ENCODE measurements at places on chromosomes 13 and 19. TPM values are rescaled to one million over a fixed set of nuclear protein-coding genes. Genes with fewer than 3 reads are reported as not detected.

Gene ZNF254
- total RNA-seq, result 12.5 TPM

Gene CGB2
- not detected for total RNA-seq

Gene NPHS1
- not detected for total RNA-seq

Gene EDNRB
- not detected for total RNA-seq

Gene ZNF556
- not detected for total RNA-seq

Gene DNMT1
- total RNA-seq, result 117 TPM

Gene NOTCH3
- total RNA-seq, result 115 TPM

Gene FAM124A
- total RNA-seq, result not detected

GRCh38 chr19:10000171-10000826 lies 10.0 kb downstream of the COL5A3 start:
- peak; percentile 64 for DNase-seq

DNA sequence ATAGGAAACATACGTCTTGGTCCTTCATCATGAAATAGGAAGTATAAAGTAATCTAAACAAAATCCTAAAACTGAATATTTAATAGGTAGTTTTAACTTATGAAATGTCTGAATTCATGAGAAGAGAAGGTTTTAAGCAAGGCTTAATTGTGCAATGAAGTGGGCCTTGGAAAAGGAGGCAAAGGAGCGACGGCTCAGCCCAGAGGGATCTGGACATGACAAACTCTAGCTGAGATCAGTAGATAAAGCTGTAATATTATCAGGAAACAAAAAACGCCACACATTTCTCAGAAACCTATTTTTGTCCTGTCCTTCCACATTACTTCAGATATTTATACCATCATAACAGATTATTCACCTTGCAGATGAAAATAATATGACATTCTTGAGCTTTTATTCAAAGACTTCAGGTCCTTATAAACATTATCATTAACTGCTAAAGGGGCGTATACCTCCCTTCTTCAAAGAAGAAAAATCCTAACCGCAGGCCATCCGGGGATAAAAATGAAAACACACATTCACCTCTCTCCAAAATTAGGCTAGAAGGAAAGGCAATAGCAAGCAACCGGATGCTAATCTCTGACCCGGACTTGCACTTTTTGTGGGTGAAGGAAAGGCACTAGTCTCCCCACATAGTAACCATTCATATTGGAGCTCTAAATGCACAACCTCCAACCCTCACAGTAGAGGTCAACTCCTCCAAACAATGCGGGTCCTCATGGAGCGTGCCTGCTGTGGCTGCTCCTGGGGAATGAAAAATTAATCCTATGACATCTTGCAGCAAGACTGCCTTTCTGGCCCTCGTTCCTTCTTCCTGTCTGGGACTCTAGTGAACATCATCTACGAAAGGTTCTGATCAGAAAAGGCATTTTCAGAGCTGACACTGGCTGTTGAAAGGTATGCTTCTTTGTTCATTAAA lies 108.8 kb downstream of the TBC1D4 start:
- no peak for DNase-seq

DNA sequence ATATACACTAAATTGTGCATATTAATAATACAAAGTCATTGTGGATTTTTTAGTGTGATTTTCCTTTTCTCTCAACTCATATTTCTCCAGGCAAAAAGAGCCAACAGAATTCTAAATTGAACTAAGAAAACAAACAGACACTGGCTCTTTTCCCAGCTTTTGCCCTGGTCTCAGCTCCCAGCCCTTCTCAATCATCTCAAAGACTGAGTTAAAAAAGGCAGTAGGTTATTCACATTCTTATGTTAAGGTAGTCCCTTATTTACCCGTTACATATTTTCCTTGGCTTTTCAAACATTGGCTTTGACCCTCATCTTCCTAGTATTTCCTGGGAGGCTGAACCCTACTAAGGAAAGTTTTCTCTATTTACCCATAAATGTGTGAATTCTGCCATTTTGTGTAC lies 753.6 kb downstream of the LIG4 start:
- no peak for DNase-seq

- DNase-seq, result no peak
Measured at GRCh38 chr19:44566984-44567383, 37.5 kb upstream of the CEACAM20 start.

- no peak for DNase-seq
Measured at GRCh38 chr19:2806736-2807378, 12.8 kb upstream of the ZNF554 start.

GRCh38 chr19:15101479-15102082 lies 5.6 kb upstream of the SYDE1 start:
- peak; percentile 34 for DNase-seq

DNA sequence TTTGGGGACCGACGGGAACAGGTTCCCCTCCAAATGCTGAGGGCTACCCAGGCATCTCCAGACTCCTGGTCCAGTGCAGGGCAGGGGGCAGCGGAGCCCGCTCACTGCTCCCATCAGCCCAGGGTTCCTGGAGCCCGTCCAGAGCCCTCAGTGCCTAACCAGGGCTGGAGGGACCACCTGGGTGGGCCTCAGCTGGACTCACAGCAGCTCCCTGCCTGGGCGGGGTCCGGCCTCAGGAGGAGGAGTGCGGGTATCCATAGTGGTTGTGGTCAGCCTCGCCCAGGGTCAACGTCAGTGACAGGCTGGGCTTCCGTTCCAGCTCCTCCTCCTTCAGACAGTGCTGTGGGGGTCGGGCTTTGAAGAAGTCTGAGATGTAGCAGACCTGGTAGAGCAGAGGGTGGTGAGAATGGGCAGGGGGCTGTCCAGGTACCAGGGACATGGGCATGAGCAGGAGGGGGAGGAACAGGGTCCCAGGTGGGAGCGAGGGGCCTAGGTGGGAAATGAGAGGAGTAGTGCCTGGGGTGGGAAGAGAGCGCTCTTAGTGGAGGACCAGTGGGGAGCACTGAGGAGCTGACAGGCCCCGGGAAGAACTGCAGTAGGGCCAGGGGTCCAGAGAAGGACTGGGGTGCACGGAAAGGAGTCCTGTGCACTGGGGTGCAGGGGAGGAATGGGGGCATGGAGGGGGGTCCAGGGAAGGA lies 9.9 kb downstream of the PLPP2 start:
- DNase-seq, result no peak

DNA sequence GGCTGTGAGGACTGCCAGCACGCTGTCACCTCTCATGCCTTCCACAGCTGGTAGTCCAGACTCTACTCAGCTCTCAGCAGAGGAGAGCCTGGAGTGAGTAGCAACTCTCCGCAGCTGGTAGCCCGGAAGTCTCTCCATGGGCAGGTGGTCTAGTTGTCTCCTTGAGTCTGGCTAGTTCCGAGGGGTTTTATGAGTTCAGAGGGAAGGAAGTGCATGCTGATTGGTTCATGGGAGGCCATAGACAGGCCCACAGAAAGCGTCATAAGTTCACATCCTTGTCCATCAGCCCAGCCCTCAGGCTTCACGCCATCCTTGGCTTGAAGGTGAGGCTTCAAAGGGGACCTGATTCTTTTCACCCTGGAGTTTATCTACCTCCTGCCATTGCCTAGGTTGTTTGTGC lies 2662.4 kb upstream of the PCDH20 start:
- DNase-seq, result peak; percentile 45

GRCh38 chr19:44517146-44517545 lies 12.3 kb downstream of the CEACAM20 start:
- DNase-seq, result no peak

DNA sequence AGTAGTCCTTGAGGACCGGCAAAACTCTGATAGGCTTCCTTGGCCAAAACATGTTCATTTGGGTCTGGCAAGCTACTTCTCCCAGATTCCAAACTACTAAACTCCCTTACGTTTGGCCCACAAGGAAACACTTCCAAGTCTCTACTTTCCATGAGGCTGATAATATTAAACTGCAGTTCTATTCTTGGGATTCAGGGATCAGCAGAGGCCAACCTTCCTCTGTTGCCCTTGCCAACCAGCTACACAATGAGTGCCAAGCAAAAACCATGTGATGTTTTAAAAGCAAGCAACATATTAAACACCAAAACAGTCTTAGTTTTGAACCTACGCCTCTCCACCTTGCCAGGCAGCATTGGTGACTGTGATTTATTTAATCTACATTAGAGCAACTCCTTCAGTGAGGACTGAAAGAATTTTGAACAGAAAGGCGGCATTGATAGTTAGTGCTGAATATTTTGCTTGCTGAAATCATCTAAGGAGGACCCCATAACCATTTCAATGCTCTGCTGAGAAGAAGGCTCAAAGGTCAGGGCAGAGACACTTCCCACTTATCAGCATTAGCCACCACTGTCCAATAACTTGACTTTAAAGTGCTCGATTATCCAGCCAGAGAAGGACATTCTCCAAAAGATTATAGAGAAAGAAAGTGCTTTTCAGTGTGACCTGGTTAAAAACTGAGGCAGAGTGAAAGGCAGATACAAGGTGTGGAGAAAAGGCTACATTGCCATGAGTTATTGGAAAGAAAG lies 287.1 kb downstream of the TBC1D4 start:
- no peak for DNase-seq

DNA sequence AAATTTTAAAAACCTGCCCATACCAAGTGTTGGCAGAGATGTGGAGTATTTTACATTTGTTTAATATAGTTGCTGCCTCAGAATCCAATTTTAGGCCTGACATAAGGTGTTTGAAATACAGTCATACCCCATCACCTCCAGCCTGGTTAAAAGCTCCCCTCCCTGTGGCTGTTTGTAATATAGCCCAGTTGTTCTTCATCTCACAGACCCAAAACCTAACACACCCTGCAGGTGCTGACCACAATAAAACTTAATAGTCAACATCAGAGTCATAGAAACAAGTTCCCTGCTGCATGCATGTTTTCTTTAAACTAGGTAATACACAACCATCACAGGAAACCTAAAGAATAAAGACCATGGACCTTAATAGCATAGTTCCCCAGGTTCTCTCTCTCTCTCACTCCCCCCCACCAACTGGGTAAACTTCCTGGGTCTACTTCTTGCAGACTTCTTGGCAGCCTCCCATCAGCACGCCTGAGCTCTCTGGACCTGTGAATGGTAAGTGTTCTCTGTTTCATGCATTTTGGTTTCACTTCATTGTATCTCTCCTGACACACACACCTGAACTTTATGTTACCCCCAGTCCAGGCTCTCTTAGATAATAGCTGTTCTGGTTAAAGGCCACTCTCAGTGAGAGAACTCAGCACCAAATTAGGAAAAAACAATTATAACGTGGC lies 1369.9 kb downstream of the EFNB2 start:
- DNase-seq, result no peak

DNA sequence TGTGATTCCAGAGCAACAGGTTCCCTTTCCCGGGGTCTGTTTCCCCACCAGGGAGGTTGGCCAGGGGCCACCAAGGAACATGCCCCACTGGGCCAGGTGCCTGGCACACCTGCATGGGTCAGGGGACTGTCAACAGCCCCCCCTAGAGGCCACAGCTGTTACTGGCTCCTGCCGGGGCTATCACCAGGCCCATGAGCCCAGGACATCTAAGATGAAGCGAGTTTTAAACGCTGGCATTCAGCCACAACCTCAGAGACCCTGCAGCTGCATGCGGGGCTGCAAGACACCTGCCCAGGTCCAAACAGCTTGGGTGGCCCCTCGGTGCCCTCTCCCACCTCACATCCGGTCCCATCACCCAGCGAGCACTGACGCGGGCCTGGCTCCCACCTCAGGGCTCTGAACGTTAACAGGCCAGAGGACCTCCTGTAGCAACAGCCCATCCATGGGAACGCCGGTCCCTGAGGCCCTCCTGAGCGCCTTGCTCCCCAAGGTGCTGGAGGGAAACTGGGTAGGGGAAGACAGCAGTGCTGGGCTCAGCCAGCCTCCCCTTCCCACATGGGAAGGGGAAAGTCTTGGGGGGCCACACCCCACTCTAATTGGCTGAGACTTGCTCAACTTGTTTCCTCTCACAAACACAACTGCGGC lies 12.0 kb downstream of the KHSRP start:
- peak; percentile 24 for DNase-seq

GRCh38 chr19:37931881-37932655 lies 25.1 kb downstream of the SIPA1L3 start:
- peak; percentile 95 for DNase-seq

DNA sequence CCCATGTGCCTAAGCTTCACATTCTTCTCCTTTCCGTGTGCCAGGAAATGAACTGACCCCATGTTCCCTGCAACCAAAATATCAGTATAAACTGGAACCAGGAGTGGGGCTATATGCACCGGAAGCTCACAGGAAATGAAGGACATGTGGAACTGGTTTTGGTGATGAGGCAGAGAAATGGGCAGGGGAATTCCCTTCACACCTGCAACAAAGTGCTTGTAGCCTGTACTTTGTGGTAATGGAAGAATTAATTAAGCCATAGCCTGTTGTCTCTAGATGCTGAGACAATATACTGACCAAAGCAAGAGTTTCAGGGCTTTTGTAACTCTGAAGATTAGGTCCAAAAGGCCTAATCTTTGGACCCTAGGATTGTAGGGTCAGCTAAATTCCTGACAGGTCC lies 15.5 kb upstream of the UGGT2 start:
- no peak for DNase-seq

GRCh38 chr19:367561-367960 lies 23.0 kb upstream of the MIER2 start:
- no peak for DNase-seq

DNA sequence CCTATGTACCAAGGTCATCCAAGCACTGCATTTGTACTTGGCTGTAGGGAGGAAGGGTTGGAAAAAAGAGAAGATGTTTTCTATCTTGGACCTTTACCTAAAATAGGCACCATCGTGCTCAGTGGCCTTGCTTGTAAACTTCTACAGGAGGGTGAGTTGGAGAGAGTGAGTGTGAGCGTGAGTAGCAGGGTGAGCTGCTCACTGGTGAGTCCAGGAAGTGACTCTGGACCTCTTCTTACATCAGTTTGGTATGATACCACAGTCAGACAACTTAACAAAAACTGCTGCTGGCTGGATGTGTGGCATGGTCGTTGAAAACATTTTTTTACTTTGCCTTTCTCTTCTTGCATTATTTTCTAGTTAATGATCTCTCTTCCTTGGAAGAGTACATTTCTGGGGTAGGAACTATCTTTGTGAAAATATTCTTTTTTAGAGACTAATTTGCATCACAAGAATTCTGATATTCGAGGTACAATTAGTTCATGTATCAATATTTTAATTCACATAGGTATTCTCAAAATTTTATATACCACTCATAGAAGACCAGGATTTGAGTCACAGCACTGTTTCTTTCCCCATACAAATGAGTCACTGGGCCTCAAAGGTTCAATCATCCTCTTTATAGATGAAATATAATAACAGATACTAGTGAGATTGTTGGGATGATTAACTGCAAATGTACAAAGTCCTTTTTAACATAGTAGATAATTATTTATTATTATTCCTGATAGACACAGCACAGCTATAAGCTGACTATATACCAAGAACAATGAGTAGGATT lies 651 bp downstream of the SERPINE3 start:
- DNase-seq, result no peak

GRCh38 chr13:51844862-51845573 lies at the start of gene TMEM272:
TSS of gene TMEM272 (minus strand) at chr13:51845177. CDS start at chr13:51838530, 6,647 bp downstream.
- no peak for DNase-seq

DNA sequence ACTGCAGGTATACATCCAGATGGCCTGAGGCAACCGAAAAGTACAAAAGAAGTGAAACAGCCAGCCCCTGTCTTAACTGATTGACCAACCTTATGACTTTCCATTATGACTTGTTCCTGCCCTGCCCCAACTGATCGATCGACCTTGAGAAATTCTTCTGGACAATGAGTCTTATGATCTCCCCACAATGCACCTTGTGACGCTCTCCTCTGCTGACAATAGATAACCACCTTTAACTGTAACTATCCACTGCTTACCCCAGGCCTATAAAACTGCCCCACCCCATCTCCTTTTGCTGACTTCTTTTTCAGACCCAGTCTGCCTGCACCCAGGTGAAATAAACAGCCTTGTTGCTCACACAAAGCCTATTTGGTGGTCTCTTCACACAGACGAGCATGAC lies 11.2 kb downstream of the ZNF83 start:
- DNase-seq, result no peak
